ENCODE measurements at places on chromosomes 12 and 14.
A peak's percentile ranks its signal among the peaks of the same experiment; 100 is the strongest.

DNA sequence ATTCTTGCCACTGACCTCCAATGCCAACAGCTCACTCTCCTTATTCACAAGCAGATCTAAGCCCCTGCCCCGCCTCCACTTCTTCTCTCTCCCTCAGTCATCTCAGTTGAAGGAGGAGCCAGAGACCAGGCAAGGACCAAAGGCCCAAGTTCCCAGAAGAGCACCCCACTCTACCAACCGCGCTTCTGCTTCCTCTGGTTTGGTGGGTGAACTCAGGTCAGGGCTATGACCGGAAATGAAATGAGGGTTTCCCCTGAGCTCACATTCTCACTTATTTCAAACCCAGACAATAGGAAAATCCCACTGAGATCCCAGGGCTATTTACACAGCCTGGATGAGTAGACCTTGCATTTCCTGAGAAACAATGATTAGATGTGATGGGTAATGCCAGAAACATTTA is 9.9 kb downstream of the DPF3 start:
- DNase-seq, result no peak

DNA sequence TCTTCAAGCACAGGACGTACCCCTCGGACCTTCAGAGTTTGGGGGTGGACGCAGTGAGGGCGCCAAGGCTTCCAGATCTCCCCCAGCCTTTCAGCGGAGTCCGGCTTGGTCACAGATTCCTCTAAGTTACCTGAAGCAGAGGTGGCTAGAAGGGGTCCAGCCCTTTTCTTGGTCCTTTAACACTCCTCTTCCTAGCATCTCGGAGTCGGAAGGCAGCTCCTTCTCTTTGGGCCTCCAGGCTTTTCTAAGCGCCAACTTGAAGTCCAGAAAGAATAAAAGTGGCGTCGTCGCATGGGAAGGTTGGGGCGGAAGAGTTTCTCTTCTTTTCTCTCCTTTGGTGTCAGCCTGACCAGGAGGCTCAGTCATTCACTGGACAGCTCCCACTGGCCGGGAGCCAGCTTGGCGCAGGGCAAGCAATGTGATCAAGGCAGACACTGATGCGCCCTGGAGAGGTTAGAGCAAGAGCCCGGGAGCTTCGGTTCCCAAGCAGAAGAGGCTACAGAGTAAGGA is 9.6 kb downstream of the OR6S1 start:
- DNase-seq, result peak; percentile 69

- no peak for DNase-seq
Observed at GRCh38 chr14:105844047-105844630, 317.8 kb downstream of the TMEM121 start.

DNA sequence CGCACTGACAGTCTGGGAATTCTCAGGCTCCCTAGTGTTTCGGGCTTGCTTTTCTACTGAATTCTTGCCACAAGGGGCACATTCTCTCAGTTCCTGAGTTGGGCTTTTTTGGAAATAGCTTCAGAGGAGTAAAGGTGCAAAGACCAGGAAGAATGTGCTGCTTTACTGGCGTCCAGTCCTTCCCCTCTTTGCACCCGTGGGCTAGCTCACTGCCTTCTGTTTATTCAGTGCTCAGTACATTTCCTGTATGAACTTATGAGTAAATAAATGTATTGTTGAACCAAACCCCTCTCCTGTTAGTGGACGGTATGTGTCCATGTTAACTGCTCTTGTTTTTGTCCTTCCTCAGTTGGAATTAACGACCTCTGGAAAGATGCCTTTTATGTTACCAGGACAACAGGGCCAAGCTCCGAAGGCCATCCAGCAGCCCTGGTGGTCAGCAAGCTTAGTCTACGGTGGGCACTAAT is 24.0 kb downstream of the GSG1 start:
- DNase-seq, result no peak

GRCh38 chr12:120872487-120872886 is 31.7 kb downstream of the SPPL3 start:
- no peak for DNase-seq

Data from mesenchymal stem cell (in vitro differentiated cells and primary cell).